ENCODE measurements at places on chromosomes 16 and 17. TPM values are rescaled to one million over a fixed set of nuclear protein-coding genes. Genes with fewer than 3 reads are reported as not detected.

- H3K4me3 ChIP-seq, result no peak overlapping the region
- no peaks in the 10 kb centered on the region for H3K4me1 ChIP-seq
- DNase-seq, result no peak
- no peaks in the 10 kb centered on the region for H3K27me3 ChIP-seq
- no peaks in the 10 kb centered on the region for H3K36me3 ChIP-seq
Observed at GRCh38 chr16:80610481-80611156, 69.8 kb downstream of the DYNLRB2 start.

GRCh38 chr16:27572711-27573110 is 22.8 kb downstream of the KATNIP start:
- H3K27me3 ChIP-seq, result no peaks in the 10 kb centered on the region
- peaks cover 13% of the 10 kb centered on the region for H3K4me1 ChIP-seq
- peak overlapping the region; percentile 39 for H3K27ac ChIP-seq
- DNase-seq, result no peak
- H3K4me3 ChIP-seq, result no peak overlapping the region
- peaks cover 3% of the 10 kb centered on the region for H3K36me3 ChIP-seq

GRCh38 chr17:56786989-56787482 is 46.7 kb downstream of the C17orf67 start:
- peaks cover 28% of the 10 kb centered on the region for H3K27me3 ChIP-seq
- no peak overlapping the region for H3K27ac ChIP-seq
- DNase-seq, result no peak
- peaks cover under 1% of the 10 kb centered on the region for H3K36me3 ChIP-seq
- H3K4me1 ChIP-seq, result peaks cover 4% of the 10 kb centered on the region

DNA sequence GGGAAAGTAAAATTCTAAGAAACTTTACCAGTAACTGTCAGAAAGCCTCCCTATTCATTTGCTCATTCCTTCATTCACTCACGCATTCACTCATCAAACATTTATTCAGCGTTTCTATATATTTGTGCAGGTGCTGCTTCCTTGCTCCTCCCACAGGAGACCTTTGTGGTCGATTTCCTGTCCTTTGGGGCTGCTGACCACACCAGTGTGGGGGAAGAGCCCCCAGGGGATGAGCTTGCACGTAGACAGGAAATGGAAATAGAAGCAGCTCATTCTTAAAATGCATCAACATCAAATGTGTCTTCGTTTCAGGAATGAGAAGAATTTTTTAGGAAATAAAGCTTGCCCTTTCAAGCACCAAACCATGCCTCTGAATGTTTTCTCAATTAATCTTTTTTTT is 9.6 kb downstream of the PIK3R6 start:
- H3K4me3 ChIP-seq, result no peak overlapping the region
- peaks cover 10% of the 10 kb centered on the region for H3K4me1 ChIP-seq
- no peaks in the 10 kb centered on the region for H3K36me3 ChIP-seq
- H3K27me3 ChIP-seq, result no peaks in the 10 kb centered on the region
- DNase-seq, result no peak

- peaks cover 2% of the 10 kb centered on the region for H3K27me3 ChIP-seq
- H3K27ac ChIP-seq, result no peak overlapping the region
- H3K4me1 ChIP-seq, result peaks cover 6% of the 10 kb centered on the region
- no peaks in the 10 kb centered on the region for H3K36me3 ChIP-seq
- DNase-seq, result no peak
Observed at GRCh38 chr16:78871241-78871640, 729.3 kb downstream of the MAF start.

DNA sequence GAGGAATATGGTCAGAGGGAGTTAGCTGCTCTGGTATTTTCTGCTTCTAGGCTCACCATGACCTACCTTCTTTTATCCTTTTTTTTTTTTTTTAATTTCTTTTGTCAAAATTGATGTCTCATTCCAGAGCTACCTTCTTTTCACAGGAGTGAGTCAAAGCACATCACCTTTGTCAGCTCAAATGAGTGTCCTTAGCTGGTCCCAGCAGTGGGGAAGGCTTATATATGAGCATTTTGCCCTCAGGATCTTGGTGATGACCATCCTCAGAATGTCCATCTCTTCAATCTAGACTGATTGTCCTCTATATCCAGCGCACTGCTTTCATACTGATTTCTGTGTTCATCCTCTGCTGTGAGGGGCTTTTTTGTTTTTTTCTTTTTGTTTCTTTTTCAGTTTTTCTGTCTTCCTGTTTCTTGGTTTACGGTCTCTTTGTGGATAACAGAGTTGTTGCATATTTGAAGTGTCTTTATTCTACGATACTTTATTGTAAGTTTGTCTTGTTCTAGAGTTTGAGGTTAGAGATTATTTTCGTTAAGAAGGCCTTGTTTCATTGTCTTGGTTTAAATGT is 24.9 kb downstream of the CBFB start:
- peaks cover 11% of the 10 kb centered on the region for H3K36me3 ChIP-seq
- H3K4me3 ChIP-seq, result no peak overlapping the region
- peak overlapping the region; percentile 8 for H3K27ac ChIP-seq
- no peaks in the 10 kb centered on the region for H3K27me3 ChIP-seq
- DNase-seq, result no peak

The GPR179 gene
- 0.22 TPM for total RNA-seq

DNA sequence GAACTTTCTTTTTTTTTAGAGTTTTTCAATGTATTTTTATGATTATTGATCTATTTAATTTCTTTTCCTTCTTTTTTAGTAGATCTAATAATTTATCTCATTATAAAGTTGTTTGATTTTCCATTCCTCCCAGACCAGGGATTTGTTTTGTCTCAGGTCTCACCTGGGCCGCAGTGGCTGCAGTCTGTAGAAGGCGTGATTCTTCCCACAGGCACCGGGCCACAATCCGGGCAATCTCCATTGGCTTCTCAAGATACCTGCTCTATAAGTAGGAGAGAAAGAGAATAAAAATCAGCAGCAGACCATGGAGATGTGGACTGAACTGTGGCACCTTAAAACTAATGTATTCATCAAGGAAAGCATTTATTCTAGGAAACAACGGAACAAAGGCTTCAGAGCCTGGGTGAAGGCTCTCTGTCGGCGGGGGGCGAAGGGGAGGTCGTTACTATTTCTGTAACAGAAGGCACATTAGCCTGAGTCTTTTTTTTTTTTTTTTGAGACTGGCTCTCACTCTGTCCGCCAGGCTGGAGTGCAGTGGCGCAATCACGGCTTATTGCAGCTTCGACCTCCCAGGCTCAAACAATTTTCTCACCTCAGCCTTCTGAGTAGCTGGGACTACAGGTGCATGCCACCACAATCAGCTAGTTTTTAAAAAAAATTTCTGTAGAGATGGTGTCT is 42.7 kb downstream of the STAT3 start:
- peaks cover 7% of the 10 kb centered on the region for H3K4me1 ChIP-seq
- peaks cover 35% of the 10 kb centered on the region for H3K36me3 ChIP-seq
- no peak overlapping the region for H3K27ac ChIP-seq

The MILR1 gene
- total RNA-seq, result 0.54 TPM

- no peaks in the 10 kb centered on the region for H3K36me3 ChIP-seq
- peaks cover 4% of the 10 kb centered on the region for H3K4me1 ChIP-seq
- no peak overlapping the region for H3K27ac ChIP-seq
Observed at GRCh38 chr16:803754-804080, 3.2 kb upstream of the GNG13 start.

GRCh38 chr16:50588276-50588675 is 40.1 kb downstream of the NKD1 start:
- no peak overlapping the region for H3K27ac ChIP-seq
- DNase-seq, result no peak
- H3K27me3 ChIP-seq, result no peaks in the 10 kb centered on the region
- H3K36me3 ChIP-seq, result peaks cover 9% of the 10 kb centered on the region

DNA sequence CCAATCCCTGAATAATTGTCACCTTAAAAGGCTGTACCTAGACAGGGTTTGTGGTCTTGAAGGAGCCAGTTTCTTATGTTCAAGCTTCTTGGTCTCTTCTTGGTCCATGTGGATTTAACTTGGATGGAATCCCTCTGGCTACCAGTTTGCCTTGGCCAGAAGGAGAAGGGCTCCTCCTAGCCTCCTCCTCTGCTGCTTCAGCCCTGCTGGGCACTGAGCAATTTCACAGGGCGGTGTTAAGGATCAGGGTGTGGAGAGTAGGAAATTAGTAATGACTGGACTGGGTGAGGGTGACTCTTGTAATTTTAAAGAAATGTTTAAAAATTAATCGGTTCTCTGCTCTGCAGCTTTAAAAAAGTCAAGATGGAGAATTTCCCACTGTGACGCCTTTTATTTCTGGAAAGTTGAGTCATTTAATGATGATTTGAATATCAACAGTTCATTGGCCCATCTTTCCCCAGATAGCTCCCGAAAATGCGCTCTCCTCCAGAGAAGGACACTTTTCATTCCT is 96.4 kb downstream of the MSI2 start:
- H3K4me1 ChIP-seq, result peaks cover 26% of the 10 kb centered on the region
- peaks cover 18% of the 10 kb centered on the region for H3K36me3 ChIP-seq
- H3K4me3 ChIP-seq, result no peak overlapping the region
- DNase-seq, result no peak
- no peaks in the 10 kb centered on the region for H3K27me3 ChIP-seq
- H3K27ac ChIP-seq, result no peak overlapping the region

The ALOX15B gene
- total RNA-seq, result not detected

DNA sequence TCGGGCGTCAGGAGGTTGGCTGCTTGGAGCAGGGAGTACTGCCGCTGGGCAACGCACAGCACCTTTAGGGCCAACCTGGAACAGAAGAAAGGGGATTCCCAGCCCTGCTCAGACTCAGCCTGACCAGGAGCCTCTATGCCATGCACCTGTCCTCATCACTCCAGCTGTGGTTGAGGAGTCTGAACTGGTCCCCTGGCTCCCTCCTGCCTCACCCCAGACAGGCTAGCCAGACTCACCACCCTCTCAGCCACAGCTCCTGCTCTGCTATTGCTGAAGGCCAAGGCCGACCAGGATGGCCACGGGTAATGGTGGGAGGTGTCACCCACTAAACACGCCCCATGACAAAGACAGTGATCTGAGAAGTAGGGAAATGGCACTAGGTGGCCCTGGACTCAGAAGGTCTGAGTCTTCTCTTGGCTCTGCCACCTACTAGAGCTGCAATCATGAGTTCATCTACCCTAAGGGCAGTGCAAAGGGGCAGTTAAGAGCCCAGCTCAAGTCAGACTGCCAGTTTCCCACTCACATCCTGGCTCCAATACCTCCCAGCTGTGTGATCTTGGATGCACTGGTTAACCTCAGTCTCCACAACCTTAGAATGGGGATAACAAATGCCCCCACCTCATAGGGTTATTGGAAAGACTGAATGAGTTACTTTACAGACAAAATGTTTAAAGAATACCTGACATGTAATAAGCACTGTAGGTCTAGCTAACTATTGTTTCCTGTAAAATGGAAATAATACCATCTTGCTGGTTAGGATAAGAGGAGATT is 13.8 kb upstream of the GFAP start:
- peaks cover 14% of the 10 kb centered on the region for H3K36me3 ChIP-seq
- no peak overlapping the region for H3K4me3 ChIP-seq
- no peak for DNase-seq
- no peaks in the 10 kb centered on the region for H3K4me1 ChIP-seq

The TRPV3 gene
- total RNA-seq, result 3.6 TPM

The GP1BA gene
- not detected for total RNA-seq

- H3K4me1 ChIP-seq, result peaks cover 7% of the 10 kb centered on the region
- no peak overlapping the region for H3K4me3 ChIP-seq
- no peak for DNase-seq
- no peak overlapping the region for H3K27ac ChIP-seq
Observed at GRCh38 chr17:70278844-70279462, 109.6 kb downstream of the KCNJ2 start.

The ENO3 gene
- total RNA-seq, result 22.4 TPM

DNA sequence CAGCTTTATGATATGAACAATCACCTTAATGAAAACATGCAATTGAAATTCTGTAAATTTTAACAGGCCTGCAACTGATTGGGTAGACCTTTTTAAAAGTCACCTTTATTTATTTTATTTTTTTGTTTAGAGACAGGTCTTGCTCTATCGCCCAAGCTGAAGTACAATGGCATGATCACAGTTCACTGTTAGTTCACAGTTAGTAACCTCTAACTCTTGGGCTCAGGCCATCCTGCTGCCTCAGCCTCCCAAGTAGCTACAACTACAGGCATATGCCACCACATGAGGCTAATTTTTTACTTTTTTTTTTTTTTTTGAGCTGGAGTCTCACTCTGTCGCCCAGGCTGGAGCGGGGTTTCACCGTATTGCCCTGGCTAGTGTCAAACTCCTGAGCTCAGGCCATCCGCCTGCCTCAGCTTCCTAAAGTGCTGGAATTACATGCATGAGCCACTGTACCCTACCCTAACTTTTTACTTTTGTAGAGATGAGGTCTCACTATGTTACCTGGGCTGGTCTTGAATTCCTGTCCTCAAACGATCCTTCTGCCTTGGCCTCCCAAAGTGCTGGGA is 28.0 kb downstream of the AP1G1 start:
- peaks cover 15% of the 10 kb centered on the region for H3K36me3 ChIP-seq
- H3K4me3 ChIP-seq, result no peak overlapping the region
- no peak for DNase-seq
- H3K27ac ChIP-seq, result peak overlapping the region; percentile 95
- peaks cover 28% of the 10 kb centered on the region for H3K4me1 ChIP-seq
- H3K27me3 ChIP-seq, result no peaks in the 10 kb centered on the region

The CBLN1 gene
- total RNA-seq, result not detected

The CCL18 gene
- total RNA-seq, result not detected

- H3K27me3 ChIP-seq, result peaks cover 2% of the 10 kb centered on the region
- H3K36me3 ChIP-seq, result no peaks in the 10 kb centered on the region
- H3K4me1 ChIP-seq, result peaks cover 3% of the 10 kb centered on the region
- no peak overlapping the region for H3K4me3 ChIP-seq
Observed at GRCh38 chr16:48173889-48174288, 18.1 kb upstream of the ABCC12 start.

GRCh38 chr16:70342016-70342415 is 4.7 kb upstream of the DDX19A start:
- no peak for DNase-seq
- H3K4me3 ChIP-seq, result no peak overlapping the region
- H3K4me1 ChIP-seq, result peaks cover 7% of the 10 kb centered on the region
- peaks cover 5% of the 10 kb centered on the region for H3K36me3 ChIP-seq
- H3K27me3 ChIP-seq, result no peaks in the 10 kb centered on the region

- H3K27ac ChIP-seq, result no peak overlapping the region
- DNase-seq, result no peak
- no peaks in the 10 kb centered on the region for H3K4me1 ChIP-seq
- H3K36me3 ChIP-seq, result no peaks in the 10 kb centered on the region
Observed at GRCh38 chr16:10880594-10881452, 3.8 kb downstream of the CIITA start.

The PITPNM3 gene
- total RNA-seq, result 1.9 TPM

The CDH5 gene
- total RNA-seq, result 0.09 TPM

- peaks cover 16% of the 10 kb centered on the region for H3K4me1 ChIP-seq
- H3K4me3 ChIP-seq, result no peak overlapping the region
- H3K27ac ChIP-seq, result no peak overlapping the region
- no peaks in the 10 kb centered on the region for H3K36me3 ChIP-seq
- no peak for DNase-seq
- peaks cover 2% of the 10 kb centered on the region for H3K27me3 ChIP-seq
Observed at GRCh38 chr16:77822661-77823060, 34.3 kb downstream of the VAT1L start.

DNA sequence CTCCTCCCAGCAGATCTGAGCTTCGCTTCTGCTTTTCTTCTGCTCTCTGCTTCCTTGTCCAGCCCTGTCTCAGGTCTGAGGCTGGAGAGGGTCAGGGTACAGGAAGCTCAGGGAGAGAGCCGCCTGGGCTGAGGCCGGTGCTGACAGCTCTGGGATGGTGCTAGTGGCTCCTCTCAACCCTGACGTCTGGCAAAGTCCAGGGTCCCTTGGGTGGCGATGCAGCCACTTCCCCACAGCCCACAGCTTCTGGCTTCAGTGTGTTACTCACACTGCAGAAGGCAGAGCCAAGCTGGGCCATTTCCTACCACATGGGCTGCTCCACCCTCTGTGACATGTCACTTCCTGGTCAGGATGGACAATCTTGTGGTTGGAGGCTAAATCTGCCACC is at the start of gene CD300C:
Gene CD300C, minus strand, starts transcription at position 273 of the 388 bp plus-strand sequence. CDS start 333 bp downstream, outside the sequence.
- H3K27me3 ChIP-seq, result peaks cover 17% of the 10 kb centered on the region
- no peak within 1 kb of the TSS for H3K4me3 ChIP-seq
- no peak for DNase-seq
- no peak within 1 kb of the TSS for H3K27ac ChIP-seq
- H3K4me1 ChIP-seq, result no peaks in the 10 kb centered on the region
- H3K36me3 ChIP-seq, result no peaks in the 10 kb centered on the region
